ENCODE measurements at places on chromosomes 11 and 22. TPM values are rescaled to one million over a fixed set of nuclear protein-coding genes. Genes with fewer than 3 reads are reported as not detected.

Gene GGT5
- under 0.01 TPM for total RNA-seq

Gene NXPE2
- not detected for total RNA-seq

Gene RASL10A
- not detected for total RNA-seq

Gene ME3
- 63.2 TPM for total RNA-seq

Gene ARHGEF12
- 107 TPM for total RNA-seq

Gene FAM83F
- total RNA-seq, result not detected

Gene CD3E
- total RNA-seq, result not detected

Gene RIMBP3C
- 0.50 TPM for total RNA-seq

Gene GAL
- 5.4 TPM for total RNA-seq

Gene OR2D2
- total RNA-seq, result 0.33 TPM

Gene TMEM9B
- 51.0 TPM for total RNA-seq

Gene DDI1
- total RNA-seq, result not detected

Gene PLAAT3
- 32.1 TPM for total RNA-seq

Gene GAL3ST1
- 0.17 TPM for total RNA-seq

Gene OR52H1
- total RNA-seq, result 0.51 TPM

Gene CAPN5
- 12.3 TPM for total RNA-seq

Gene C11orf86
- not detected for total RNA-seq

Gene BIK
- not detected for total RNA-seq

Gene CDKN1C
- total RNA-seq, result 31.5 TPM

Gene BEST1
- total RNA-seq, result 7.7 TPM

Gene CSF2RB
- total RNA-seq, result not detected

Gene TTC12
- 11.9 TPM for total RNA-seq

Gene PATE2
- not detected for total RNA-seq

Gene ZFTA
- total RNA-seq, result 12.9 TPM

Gene P2RX3
- not detected for total RNA-seq

Gene SAA4
- total RNA-seq, result not detected

Gene P2RY2
- total RNA-seq, result under 0.01 TPM

Gene ABCG4
- under 0.01 TPM for total RNA-seq

Gene IPO7
- total RNA-seq, result 128 TPM

Gene SOX10
- total RNA-seq, result not detected

Gene SYCE3
- total RNA-seq, result not detected

Gene ADAMTS15
- 23.4 TPM for total RNA-seq

Gene CARD10
- total RNA-seq, result 1.3 TPM

Gene OR5D18
- total RNA-seq, result not detected

Gene OR6A2
- total RNA-seq, result under 0.01 TPM

Gene TNNT3
- total RNA-seq, result not detected

Gene OR51E1
- total RNA-seq, result not detected

Gene TENM4
- total RNA-seq, result 48.4 TPM

Gene GAS2
- 0.77 TPM for total RNA-seq

Gene FGF19
- not detected for total RNA-seq

Gene MS4A2
- not detected for total RNA-seq

Gene PATE4
- total RNA-seq, result not detected

Gene OR6Q1
- not detected for total RNA-seq

Gene POU2AF1
- not detected for total RNA-seq

Gene TMEM41B
- 59.1 TPM for total RNA-seq
